ENCODE measurements at places on chromosomes 2 and 18.

GRCh38 chr2:239275044-239275685 lies 125.7 kb downstream of the HDAC4 start:
- DNase-seq, result no peak

- no peak for DNase-seq
Observed at GRCh38 chr18:8424917-8425725, 184.1 kb upstream of the RAB12 start.

DNA sequence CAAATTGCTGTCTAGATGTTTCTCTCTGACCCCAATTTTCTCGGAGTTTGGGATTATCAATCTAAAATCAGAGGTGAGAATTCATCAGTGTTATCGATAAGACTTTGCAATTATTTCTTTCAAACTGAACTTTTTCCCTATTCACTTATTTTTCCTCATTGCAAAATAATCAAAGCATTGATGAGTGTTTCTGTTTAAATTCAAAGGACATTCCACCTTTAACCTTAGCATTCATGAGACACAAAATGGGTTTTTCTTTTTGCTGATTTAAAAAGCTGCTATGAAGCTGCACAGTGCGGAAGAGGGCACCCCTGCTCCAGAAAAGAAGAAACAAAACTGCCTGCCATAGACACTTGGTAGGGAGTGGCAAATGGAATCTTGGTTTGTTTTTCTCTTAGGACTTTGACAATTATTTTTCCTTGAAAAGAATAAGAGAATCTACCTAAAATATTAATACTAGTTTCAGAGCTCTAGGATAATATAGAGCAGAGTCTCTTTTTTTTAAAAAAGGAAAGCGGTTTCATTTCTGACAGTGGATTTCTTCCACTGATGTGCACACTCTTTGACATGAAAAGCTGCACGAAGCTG lies 203.4 kb downstream of the TGIF1 start:
- DNase-seq, result no peak

- DNase-seq, result no peak
Observed at GRCh38 chr2:131369954-131370353, 6.0 kb upstream of the RAB6D start.

DNA sequence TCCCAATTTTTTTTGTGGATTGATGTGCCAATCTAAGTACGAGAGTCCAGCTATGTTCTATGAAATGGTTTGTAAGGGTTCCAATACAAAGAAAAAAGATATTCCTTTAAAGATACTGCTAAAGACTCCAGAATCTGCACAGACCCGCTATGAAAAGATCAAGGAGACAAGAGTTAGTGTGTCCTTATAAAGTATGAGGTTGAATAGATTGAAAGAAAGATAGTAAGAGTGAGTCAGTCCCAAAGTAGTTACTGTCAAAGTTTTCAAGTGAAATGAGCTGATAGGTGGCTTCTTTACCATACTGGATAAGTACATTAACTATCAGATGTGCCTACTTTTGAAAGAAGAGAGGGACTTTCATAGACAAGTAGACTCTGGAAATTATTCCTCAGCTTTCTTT lies 17.9 kb upstream of the EHBP1 start:
- no peak for DNase-seq

DNA sequence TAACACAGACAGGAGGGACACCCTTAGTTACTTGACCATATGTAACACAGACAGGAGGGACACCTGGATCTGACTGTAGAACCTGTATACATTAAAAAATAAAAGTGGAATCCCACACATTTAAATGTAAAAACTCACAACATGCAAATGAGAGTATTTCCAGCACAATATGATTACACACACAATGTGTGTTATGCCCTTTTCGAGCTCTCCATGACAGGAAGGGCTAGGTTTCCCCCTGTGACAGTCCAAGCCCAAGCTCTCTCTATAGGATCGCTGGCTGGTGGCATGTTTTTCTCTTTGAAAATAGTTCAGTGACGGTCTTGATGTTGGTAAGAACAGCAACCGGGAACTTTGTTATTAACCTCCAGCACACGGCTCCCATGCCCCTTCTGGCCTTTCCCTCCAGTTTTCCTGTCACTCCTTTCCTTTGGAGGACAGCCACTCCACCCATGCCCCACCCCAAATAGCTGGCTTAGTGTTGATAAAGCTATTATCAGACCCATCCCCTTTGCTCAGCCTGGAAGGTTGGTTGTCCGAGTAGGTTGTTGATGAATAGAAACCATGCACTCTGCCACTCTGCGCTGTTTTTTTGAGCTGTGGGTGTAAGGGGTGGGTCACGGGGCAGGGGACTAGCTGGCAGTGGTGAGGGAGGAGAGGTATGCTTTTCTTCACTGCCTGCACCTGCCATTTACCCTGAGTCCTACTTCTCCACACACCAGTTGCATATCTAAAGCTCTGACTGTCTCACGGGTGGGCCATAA lies 2.7 kb downstream of the RASGRP3 start:
- no peak for DNase-seq

DNA sequence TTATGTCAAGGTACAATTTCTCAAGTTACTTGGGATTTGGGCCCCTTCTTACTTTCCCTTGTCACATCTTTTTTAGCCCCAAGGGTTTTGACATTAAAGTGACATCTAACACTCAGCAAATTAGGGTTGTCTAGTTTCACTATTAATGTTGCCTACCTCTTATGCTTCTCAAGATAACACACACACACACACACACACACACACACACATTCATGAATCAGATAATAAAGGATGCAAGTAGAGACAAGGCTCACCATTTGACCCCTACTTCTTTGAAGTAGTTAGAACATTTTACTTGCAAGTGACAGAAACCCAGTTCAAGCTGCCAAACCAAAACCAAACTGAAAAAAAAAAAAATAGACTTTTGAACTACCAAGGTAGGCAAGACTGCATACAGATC lies 138.8 kb downstream of the TRIB2 start:
- no peak for DNase-seq

DNA sequence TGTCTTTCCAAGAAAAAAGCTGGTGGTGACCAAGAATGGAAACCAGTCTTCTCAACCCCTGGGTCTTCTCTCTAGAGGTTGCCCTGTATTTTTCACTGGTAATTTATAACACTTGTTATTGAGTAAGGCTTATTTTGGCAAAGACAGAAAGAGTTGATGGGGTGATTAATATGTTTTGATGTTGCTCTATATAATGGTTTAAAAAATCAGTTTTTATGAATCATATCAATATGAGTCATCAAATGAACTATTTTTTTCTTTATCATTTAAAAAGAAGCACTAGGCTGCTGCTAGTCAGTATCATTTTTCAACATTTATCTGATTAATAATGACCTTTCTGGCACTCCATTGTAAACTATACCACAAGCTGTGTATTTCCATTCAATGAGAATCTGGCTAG lies 1142.2 kb downstream of the LRP1B start:
- no peak for DNase-seq

DNA sequence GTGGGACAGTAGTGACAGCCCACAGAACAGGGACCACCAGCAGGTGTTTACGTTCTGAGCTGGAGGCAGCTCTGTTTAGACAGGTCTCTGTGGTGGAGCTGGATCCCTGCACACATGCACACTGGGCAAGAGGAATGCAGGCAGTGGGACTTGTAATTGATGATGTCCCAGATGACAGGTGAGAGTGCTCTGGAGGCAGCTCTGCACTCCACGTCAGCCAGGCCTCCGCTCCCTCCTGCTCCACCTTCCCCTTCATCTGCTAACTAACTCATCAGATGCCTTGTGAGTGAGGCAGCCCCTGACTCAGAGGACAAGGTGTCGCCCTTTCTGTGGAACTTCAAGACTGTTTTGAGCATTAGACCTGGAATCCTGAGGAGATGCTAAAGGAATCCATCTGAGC lies 53.2 kb downstream of the SH3YL1 start:
- DNase-seq, result no peak

DNA sequence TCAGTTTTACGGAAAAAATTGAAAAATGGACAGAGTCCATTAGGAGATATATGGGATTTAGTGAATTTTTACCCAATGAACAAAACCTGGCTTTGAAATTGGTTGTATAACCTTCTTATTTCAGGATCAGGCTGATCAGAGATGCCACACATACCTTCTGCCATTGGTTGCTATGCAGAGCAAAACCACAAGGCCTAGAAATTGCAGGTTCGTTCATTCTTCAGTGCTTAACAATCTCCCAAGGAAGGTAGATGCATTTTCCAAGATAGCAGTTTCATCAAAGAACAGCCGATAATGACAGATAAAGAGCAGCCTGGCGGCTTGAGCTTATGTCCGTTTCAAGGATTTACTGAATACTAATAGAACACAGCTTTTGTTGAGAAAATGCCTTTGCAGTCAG lies 868.8 kb downstream of the EPHA4 start:
- DNase-seq, result no peak

DNA sequence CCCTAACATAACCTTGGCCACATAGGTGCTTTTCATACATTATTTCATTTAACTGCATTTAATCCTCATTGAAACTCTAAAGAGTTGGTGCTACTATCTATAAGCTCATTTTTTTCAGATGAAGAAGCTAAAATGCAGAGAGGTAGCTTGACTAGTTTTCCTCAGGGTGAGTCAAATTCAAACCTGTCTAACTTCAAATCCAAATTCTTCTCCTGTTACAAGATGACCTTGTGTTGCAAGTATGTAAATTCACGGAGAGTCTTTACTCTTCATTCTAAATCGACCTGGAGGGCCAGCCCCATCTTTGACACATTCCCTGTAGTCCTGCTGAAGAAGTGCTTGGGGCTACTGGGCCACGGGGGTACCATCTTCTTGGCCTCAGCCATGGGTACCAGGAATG lies 8.2 kb upstream of the SETBP1 start:
- DNase-seq, result no peak

- DNase-seq, result no peak
Observed at GRCh38 chr2:84654414-84654813, 138.1 kb downstream of the DNAH6 start.

GRCh38 chr2:219961947-219962498 lies 334.6 kb downstream of the SLC4A3 start:
- no peak for DNase-seq

GRCh38 chr2:207075456-207075855 lies 90.3 kb downstream of the KLF7 start:
- DNase-seq, result no peak

DNA sequence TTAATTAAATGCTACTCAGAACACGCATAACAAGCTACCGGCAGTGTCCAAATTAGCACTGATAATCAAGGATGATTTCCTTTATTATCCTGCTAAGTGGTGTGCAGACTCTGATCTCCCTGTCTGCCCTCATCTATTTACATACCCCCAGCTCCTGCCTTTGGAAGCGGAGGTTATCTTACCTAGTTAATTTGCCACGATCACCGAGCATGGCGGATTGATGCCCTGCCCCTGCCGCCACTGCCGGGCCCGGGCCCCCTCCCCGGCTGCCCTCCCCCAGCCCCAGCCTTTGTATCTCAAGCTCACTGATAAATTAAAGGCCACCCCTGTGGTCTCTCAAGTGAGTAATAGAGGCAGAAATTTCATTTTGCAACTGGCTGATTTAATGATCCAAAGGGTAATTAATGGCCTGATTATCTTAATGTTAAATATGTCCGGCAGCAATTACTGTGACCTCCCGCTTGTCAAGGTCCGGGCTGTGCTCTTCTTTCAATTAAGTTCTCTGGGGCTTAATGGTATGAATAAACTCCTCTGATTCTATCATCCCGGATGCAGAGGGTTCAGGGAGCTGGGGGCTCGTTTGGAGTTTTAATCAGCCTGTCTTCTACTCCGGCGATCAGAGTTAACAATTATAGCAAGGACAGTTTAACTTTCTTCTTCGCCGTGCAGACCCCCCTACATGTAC lies 113.4 kb downstream of the GBX2 start:
- DNase-seq, result no peak

GRCh38 chr2:40304340-40304739 lies 147.6 kb downstream of the SLC8A1 start:
- DNase-seq, result no peak

DNA sequence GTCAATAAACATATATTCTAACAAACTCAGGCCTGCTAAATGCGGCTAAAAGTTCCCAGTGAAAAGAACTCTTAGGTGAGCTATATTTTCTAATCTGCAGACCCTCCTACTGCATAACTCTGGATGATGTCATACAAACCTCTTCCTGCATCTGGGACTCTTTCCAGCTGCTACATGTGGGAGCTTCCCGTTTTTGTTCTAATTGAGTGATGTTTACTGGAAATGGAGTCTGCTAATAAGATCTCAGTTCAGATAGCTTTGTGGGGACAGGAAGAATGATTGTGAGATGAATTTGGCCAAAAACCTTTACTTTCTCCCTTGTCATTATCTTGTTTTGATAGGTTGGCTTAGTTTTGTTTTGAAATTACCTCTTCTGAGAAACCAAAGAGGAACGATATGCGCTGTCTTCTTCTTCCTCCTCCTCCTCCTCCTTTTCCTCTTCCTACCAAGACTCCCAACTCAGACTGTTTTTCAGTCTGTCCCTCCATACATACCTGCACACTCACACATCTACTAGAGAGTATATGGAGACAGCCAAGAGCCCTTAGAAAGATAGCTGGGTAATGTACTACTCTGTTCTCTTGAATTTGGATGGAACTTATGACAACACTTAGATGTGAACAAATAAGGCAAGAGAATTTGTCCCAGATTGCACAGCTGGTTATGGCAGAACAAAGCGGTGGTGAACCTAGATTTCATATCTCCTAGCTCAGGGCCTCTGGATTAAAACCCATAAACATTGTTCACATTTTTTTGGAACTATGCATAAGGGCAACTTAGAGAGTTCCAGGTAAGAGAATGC lies 39.8 kb upstream of the AAK1 start:
- no peak for DNase-seq

GRCh38 chr2:195561116-195561921 lies 95.7 kb upstream of the SLC39A10 start:
- DNase-seq, result no peak

DNA sequence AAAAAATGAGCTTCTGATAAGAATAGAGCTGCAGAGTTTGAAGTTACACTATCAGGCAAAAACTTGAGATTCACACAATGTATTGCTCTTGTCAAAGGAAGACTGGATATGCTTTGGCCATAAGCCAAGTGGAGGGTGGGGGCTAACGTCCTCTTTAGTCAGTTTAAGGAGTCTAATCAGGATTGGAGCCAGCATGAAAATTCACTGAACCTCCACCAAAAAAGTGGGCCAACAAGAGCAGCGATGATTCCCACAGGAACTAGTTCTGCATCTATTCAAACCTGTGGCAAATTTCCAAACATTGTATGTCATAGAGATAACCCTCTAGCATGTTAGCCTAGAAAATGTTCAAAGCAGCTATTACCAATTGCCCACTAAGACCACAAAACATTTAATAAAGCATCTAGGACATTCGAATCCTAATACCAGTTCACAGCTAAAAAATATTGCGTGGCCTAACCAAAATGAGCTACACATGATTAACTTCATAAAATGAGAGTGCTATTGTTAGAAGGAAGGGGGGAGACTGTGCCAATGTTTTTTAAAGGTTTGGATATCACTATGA lies 43.5 kb upstream of the TMEM247 start:
- no peak for DNase-seq

- DNase-seq, result no peak
Observed at GRCh38 chr2:40513201-40513600, 61.3 kb upstream of the SLC8A1 start.

DNA sequence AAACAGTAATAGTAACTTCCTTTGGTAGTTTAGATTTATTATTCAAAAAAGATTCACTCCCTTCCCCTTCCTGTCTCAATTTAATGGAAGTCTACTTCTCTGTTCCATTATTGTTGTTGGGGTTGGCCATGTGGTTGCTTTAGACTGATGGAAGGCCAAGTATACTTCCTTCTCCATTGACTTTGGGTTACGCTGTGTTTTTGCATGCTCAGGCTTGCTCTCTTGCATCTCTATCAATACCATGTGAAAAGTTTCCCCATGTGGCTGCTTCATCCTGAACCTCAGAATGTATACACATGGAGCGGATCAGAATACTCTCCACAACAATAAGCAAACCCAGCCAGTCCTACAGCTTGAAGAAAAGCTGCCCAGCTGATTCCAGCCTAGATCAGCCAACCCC lies 20.3 kb downstream of the CFAP210 start:
- no peak for DNase-seq

GRCh38 chr2:220005362-220005761 lies 377.9 kb downstream of the SLC4A3 start:
- DNase-seq, result no peak

All from activated CD4-positive, alpha-beta T cell treated with anti-CD3 and anti-CD28 coated beads, Interleukin-2, amount 50 U/mL, for 24 hours (primary cell).